ENCODE measurements at places on chromosomes 11 and 22.

GRCh38 chr11:45805305-45806071 lies 539 bp downstream of the SLC35C1 start:
- DNase-seq: no peak

- no peak for DNase-seq
These were observed 108.8 kb downstream of the NAV2 start for GRCh38 chr11:19821412-19821875.

DNA sequence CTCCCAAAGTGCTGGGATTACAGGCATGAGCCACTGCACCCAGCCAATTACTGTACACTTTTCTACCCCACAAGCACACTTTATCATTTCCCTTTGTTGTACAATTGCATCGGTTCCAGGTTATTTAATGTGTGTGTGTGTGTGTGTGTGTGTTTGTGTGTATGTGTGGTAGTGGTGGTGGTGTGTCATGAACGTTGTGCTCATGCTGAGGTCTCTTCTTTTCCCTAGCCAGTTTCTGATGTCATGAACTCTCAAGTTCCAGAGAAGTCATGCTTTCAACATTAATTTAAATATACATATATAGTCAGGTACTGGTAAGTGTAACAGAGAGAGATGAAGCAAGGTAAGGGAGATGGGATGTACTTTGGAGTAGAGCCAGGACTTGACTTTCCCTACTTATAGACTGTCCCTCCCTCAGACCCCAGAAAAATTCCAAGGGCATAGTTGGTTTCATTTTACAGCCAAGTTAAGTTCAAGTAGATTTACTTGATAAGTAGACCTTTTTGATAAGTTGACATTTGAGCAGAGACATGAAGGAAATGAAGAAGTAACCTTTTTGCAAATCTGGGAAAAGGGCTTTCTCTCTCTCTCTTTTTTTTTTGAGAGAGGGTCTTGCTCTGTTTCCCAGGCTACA lies 42.7 kb downstream of the WEE1 start:
- DNase-seq: no peak

DNA sequence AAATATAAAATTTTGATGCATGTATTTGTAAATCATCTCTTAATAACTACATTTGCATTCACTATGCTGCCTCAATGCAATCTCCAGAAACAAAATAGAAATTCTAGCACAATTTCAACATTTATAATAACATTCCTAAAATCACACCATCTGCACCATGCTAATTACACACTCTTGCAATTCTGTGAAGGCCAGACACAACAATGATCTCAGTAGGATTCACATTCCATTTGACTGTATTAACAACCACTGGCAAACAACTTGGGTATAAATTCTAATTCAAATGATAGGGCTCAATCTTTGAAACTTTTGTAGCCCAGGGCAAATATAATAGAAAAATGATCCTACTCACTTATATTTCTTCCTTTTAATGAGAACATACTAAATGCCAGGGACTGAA lies 25.9 kb downstream of the RAB6A start:
- DNase-seq: no peak

GRCh38 chr11:57269571-57270021 lies 32.5 kb upstream of the APLNR start:
- DNase-seq: no peak

GRCh38 chr11:92642177-92642931 lies 327.1 kb upstream of the MTNR1B start:
- no peak for DNase-seq

DNA sequence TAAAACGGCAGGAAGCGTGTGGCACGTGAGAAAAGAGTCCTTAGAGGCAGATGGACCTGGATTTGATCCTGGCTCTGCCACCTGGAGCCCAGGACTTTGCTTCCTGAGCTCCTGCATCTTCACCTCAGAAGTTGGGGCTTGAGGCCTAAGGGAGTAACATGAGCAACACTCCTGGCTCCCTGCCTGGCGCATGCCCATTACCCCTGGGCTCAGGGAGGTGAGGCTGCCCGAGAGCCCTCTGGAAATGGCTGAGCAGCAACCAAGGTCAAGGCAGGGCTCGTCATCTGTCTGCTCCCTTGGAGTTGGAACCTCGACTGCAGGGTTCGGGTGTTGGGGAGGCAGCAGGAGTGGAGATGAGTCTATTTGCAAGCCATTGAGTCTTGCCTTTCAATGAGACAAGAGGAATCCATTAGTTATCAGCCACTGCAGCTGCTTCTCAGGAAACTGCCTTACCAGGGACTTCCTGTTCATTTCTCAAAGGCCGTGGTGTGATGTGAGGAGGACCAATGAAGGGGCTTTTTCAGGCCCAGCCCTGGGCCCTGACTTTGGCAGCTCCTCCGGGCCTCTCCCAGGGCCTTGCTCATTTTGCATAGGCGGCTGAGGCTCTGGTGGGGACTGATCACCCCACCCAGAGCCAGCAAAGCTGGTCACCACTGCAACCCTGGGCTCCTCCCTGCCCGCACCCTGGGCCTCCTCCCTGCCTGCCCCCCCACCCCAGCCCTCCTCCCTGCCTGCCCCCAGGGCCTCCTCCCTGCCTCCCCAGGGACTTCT lies 6.4 kb downstream of the FADS2 start:
- no peak for DNase-seq

DNA sequence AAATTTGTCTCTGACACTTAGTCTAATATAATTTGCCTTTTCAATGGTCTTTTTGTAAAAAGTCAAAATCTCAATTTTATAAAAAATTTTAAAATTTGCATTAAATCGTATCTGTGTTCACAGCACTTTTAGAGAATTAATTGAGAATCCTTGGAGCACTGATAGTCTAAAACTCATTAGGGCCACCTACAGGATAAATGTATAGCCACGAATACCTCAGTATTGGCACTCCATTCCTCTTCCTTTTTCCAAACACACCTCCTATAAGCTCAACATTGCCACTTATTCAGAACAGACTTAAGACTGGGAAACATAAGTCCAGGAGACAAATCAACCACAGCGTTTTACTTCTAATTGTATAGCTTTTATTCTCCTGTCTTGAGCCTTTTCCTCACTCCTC lies 776.0 kb upstream of the ARHGAP42 start:
- DNase-seq: no peak

DNA sequence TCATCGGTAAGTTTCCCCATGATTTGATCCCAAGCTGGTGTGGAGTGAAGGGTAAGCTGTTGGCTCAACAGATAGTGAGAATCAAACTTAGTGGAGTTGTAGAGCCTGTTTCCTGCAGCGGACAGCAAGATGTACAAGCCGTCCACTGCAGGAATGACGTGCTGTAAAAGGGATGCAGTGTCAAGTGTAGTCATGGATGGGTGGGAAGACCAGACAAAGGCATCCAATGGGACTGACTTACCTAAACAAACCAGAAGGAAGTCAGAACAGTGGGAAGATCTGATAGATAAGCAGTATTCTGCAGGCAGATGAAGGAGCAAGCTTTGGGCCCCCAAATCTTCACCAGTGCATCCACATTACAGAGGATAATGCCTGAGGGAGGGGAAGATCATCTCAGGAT lies 8.8 kb downstream of the ZBTB16 start:
- no peak for DNase-seq

GRCh38 chr11:41449483-41450050 lies 9.9 kb downstream of the LRRC4C start:
- no peak for DNase-seq

GRCh38 chr11:87290304-87290922 lies 252.7 kb downstream of the TMEM135 start:
- no peak for DNase-seq
